ENCODE measurements at places on chromosomes 1 and 21.
A peak's percentile ranks its signal among the peaks of the same experiment; 100 is the strongest.

GRCh38 chr1:192951691-192952460 lies 107.3 kb downstream of the UCHL5 start:
- no peak for DNase-seq

DNA sequence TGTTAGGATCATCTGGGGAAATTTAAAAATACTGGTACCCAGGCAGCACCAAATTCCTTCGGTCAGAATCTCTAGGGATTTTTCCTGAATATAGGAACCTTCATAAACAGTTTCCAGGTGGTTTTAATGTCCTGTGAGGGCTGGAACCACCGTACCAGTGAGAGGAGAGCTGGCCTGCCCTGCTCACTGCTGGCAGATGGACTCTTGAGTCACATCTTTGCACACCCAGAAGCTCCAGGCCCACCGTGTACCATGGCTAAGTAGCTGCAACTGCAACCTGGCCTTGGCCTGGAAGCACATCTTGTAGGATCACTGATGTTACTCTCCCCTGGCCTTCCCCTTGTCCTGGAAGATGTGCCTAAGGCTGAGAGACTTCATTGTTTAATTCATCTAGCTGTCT lies 181.5 kb downstream of the DISC1 start:
- DNase-seq: no peak

DNA sequence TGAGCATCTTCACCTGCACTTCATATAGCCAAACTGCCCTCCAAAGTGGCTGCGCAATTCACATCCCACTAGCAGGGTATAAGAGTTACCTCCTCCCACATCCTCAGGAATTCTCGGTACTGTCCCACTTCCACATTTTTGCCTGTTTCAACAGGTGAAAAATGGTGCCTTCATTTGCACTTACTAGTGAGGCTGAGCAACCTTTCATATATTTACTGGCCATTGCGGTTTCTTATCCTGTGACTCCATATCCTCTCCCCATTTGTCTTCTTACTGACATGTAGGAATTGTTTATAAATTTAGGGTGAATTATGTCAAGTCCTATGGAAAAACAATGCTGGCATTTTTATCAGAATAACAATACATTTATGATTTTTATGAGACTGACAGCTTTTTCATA lies 61.9 kb downstream of the NIBAN1 start:
- no peak for DNase-seq

DNA sequence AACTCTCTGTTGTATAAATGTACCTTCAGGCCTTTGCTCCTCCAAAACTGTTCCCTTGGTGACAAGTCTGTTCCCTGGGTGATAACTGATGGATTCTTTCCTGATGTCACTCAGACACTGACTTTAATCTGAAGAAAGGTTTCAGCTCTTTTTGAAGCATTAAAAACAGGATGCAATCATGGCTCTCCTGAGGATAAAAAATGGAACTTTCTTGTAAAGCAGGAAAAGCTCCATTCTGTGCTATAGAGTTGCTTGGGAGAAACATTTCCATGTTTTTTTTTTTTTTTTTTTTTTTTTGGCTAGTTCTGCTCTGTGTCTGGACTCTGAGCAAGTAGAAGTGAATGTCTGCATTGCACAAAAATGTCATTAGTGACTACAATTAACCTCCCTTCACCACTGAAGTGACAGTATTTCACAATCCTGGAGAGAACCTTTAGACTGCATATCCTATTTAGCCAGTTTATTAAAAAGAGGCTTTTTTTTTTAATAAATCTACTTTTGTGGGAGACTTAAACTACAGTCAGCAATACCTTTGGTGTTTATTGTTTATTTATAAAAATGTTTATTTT lies 101.7 kb upstream of the PRMT6 start:
- no peak for DNase-seq

GRCh38 chr1:65209005-65209885 lies 61.2 kb downstream of the AK4 start:
- DNase-seq: no peak

DNA sequence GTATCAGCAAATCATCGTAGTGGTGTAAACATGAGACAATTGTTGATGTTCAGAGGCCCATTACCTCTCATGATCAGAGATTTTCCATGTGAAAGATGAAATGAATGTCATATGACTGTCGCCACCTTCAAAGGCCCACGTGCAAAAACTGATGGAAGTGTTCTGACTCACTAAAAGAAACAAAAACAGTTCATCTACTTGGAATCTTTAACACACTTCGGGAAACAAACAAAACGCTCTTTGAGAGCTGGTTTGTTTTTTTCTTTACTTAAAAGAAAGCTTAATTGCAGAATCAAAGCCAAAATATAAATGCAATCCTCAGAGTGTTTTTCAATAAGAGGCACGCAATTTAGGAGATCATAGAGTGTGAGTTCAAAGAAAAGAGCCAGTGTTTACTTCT lies 100.8 kb downstream of the PLPPR4 start:
- no peak for DNase-seq

GRCh38 chr1:50774759-50775351 lies 185.2 kb downstream of the FAF1 start:
- DNase-seq: no peak

GRCh38 chr1:42931108-42931539 lies 27.5 kb downstream of the SLC2A1 start:
- no peak for DNase-seq

DNA sequence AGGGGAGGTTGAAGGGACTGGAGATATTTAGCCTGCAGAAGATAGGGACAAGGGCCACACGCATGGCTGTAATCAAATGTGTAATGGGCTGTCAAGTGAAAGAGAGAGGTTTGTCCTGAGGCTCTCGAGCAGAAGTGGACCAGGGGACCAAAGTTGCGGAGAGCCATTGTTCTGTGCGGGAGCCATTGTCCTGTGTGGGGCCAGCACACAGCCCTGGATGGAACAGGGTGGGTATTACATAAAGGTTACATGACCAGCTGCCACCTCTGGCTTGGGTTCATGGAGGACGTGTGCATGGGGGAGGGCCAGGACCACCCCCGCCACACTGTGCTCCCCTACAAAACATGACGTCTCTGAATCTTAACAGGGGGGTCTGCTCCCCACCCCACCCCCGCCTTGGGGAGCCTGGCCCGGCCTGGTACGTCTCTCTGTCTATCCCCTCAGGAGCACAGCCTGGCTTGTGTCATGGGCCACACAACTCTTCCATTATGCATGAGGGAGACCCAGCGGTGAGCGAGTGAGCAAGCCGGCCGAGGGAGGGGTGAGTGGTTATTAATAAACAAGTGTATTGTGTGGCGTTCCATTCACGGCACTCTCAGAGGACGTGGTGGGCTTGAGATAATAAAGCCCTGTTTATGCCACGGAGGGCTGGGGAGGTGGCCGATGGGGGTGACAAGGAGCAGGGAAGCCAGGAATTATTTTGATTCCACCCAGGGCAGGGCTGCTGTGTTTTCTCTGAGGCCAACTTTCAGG lies at the start of gene NFASC:
NFASC (plus strand) TSS at position 703 of the 753 bp plus-strand sequence. CDS start 73,454 bp downstream, outside the sequence.
- DNase-seq: peak; percentile 70

DNA sequence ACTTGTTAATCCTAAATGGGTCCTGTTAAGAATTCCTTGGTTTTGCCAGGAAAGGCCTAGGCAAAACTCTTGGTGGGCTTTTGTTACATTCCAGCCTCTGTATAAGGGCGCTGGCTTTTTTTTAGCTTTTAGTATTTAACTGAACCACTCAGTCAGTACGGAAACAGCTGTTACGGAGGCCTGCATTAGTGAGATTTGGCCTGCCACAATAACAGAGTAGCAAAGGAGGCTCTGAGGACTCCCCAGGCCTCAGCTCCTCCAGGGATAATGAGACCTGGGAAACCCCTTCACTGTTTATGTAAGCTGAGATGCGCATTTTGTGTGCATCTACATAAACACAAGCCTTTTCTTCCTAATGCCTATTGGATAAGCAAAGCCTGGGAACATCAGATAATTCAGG lies 210.2 kb downstream of the APP start:
- DNase-seq: no peak

DNA sequence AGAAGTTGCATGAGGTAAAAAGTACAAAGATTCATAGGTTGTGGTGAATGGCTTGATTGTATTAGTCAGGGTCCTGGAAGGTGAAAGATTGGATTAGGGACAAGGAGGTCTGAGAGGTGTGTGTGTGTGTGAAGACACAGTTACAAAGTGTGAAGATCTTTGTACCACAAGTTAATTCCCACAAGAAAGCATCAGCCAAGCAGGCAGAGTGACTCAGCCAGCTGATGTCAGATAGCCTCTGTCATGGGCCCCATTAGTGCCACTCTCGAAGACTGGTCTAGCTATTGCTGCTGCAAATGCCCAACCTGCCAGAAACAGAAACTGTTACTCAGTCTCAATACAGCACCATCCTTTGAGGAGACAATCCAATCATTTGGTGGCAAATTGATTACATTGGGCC lies 96.5 kb downstream of the DTL start:
- no peak for DNase-seq

DNA sequence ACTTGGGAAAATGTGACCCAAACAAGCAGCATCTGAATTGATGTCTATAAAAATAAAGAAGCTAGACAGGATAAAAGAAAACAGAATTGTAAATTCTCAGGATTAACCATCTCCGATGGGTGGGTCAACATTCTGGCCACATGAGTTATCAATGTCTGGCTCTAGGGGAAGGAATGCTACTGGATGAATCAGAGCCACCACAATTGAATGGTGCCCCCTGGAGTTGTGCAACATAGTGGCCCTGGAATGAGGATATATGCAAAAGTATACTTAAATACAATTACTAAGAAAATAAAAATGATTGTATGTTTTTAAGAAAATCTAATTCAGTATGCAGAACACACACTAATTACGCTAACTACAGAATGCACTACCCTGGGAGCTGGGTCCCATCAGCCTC lies 185.6 kb downstream of the TGFBR3 start:
- DNase-seq: no peak

- no peak for DNase-seq
These were observed 64.4 kb downstream of the CDC7 start for GRCh38 chr1:91564888-91565701.

GRCh38 chr1:39409055-39409816 lies 82.2 kb upstream of the BMP8A start:
- no peak for DNase-seq

DNA sequence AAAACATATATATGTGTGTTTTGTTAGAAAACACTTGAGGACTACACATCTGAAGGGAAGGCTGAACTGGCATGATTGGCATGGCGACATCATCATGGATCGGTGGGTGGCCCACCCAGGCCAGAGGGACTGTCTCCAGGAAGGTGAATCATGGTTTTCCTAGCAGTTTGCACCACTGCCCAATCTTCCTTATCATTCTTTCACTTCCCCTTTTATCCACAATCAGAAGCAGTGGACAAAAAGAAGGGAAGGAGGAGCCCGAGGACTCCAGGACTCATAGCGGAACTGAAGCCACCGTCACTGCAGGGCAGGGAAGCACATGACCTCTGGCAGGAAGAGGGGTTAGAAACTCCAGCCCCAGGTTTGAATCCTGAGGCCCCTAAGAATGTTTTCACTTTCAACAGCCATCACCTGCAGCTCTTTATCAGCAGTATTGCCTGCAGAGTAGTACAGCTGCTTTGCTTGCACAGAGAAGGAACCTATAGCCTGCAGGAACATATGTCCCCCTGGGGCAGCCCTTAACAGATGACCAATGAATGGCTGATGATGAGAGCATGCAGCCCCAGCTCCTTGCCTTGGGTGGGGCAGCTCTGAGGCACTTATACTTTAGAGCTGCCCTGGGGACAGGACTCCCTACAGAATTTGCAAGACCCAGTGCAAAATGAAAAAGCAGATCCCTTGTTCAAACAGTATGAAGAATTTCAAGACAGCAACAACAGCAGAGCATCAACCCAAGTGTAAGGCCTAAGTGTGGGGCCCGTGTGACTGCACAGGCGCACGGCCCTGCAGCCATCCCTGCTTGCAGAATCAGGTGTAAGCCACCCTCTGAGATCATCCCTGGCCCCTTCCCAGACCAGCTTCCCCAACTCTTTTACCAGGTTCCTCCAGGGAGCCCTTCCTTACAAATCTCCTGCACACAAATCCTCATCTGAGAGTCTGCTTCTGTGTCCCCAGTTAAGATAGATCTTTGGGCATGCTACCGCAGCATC lies 241.8 kb upstream of the IRF2BP2 start:
- no peak for DNase-seq

- DNase-seq: no peak
These were observed 56.5 kb downstream of the GATAD2B start for GRCh38 chr1:153866045-153866850.

GRCh38 chr1:62897788-62898187 lies 113.9 kb downstream of the ATG4C start:
- DNase-seq: no peak

- no peak for DNase-seq
These were observed 68.1 kb upstream of the F3 start for GRCh38 chr1:94609619-94610018.

DNA sequence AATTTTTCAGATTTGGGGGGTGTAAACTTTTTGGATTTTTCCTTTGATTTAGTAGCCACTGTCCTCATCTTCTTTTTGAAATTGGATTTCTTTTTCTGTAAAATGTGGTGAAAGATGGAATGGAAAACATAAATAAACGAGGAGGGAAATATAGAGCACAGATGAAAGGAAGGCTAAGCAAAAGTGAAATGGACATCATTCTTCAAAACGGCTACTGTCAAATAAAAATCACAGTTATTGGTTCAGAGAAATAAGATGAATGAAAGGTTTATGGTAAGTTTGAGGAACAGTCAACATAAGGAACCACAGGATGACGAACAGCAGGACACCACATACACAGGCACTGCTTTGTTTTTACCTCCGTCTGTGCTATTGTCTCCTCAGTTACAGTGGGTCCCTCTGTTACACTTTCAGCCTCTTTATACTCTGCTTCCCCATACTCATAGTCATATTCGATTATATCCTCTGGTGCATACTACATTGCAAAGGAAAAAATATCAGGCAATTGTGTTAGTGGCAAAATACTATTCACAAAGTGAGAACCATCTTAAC lies 82.4 kb downstream of the COL11A1 start:
- no peak for DNase-seq

DNA sequence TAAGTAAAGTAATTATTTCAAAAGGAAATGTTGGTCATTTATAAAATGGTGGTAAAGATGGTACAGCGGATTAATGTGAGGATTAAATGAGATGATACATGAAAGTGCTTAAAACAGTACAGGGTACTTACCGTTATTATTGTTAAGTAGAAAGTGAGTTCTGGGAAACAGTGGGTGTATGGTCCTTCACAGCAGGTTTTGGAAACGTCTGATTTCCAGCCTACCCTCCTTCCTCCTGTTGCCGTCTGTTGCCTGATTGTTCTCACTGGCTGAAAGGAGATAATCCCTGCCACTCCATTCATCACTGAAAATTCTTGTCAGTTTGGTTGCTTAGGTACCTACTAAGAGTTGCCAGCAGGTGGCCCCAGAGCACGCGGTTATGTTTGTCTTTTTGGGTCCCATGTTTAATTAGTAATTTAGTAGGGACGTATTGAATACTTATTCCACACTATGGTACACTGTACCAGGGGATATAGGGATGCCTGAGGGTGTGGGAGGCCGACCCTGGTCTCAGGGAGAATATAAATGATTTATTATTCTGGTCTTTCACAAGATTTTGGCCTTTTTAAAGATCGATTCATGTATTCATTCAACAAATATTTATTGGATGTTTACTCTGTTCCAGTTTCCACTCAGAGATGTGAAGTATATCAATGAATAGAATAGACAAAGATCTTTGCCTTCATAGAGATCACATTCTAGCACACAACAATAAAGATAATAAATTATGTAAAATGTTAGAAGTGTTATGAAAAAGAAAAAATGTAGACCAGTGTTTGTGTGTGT lies 30.8 kb upstream of the RPTN start:
- DNase-seq: peak; percentile 68

Measured in amygdala (tissue), 56 donors.